ENCODE measurements at places on chromosomes 2 and 18. TPM values are rescaled to one million over a fixed set of nuclear protein-coding genes. Genes with fewer than 3 reads are reported as not detected.

PNO1 gene
- total RNA-seq: 8.0 TPM

DLX2 gene
- total RNA-seq: 0.14 TPM

DNA sequence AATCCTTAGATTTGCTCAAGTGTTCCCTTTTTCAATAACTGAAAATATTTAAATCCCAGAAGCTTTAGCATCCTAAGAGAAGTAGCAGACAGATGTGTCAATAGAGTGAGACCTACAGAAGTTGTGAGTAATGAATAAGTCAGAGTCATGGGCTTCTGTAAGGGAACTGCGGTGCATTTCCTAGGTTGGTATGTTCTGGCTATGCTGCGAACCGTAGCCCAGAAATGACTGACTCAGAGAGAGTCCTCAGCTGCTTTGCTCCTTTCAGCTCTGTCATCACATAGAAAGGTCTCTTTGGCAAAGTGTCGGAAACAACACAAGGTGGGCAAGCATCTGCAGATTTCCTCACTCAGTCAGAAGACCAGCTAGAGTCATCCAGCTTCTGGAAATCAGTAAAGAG lies 297.1 kb downstream of the ARHGAP15 start:
- no peak for DNase-seq

DNA sequence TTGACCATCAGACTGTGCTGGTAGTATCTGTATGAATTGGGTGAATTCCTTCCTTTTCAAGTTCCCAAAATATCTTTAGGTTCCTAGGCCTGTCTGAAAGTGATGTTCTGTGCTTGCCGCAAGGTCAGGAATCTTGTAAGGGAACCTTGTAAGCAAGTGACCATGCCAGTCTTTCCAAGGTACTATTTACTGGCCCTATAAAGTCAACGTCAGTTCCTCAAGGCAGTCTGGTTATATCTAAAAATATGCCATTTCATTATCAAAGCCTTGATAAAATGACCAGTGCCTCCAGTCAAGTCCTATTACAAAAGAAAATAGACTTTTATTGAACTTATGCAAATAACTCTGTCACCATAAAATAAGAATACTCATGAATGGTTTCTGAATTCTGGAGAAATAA lies 88.4 kb upstream of the TPO start:
- DNase-seq: no peak

DNA sequence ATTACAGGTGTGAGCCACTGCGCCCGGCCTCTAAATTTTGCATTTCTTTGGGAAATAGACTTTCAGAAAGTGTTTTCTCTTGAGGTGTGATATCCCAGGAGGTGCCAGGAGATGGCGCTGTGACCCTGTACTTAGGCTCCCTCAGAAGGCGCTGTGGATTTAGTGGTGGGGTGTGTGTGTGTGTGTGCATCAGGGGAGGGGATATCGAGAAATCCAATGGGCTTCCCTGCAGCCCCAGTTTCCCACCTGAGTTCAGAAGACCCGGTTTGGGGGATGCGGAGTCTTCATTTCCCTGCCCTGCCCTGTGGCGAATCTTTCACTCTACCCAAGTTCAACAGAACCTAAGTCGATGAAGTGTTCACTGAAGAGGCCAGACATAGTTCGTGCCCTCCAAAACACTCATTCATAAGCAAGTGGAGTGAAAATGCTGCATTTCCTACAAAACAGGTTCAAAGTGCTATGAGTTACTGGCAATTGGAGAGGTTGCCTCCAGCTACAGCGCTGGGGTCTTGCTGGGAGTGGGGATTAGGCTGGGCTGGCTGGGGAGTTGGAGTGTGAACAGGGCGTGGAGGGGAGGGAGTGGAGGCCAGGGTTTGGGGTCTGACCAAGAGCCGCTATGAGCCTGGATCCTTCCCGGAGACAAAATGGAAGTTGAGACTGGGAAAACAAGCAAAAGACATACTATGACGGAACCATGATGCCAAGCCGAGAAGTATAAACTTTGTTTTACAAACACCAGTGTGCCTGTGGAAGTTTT lies 6.5 kb upstream of the WNT6 start:
- DNase-seq: peak; percentile 51

DNA sequence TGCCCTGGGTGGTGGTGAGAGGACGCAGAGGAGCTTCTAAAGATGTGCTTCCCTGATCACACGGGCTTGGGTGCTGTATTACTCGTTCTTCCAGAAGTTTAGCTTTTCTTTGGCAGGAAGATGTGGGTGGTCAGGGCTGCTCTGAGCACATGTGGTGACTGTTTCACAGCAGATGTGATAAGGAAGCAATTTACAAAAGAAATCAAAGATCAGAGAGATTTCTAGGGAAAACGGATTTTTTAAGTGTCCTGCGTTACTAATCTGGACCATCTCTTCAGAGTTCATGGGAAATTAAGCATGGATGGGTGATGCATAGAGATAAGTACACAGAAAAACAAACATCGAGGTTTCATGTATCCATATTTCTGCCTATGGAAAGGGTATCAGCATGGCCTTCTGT lies 99.4 kb downstream of the WDSUB1 start:
- DNase-seq: no peak

DNA sequence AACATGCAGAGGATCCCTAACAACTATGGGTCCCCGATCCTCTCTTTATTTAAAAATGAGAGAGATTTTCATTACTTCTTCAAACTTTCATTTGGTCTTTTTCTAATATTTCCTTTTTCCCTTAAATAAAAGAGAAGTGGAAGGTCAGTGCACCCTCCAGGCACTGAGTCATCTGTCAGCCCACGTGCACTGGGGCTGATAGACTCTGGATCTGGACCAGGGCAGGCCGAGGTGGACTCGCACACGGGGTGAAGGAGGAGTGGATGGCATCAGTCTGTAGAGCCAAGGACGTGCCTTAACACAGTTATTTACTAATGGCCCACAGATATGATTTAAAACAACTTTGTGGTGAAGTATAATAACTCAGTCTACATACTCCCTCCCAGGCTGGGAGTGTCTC lies 214.4 kb upstream of the TMEM200C start:
- DNase-seq: no peak

- DNase-seq: no peak
Observed at GRCh38 chr2:215724146-215724545, 288.3 kb upstream of the FN1 start.

GRCh38 chr18:32542221-32542798 lies 71.6 kb upstream of the GAREM1 start:
- DNase-seq: no peak

GRCh38 chr2:217858519-217859491 lies 144.0 kb downstream of the TNS1 start:
- peak; percentile 82 for DNase-seq

- no peak for DNase-seq
Observed at GRCh38 chr2:238462782-238463396, 36.2 kb downstream of the ASB1 start.
